ENCODE measurements at places on chromosomes 5 and 9. TPM values are rescaled to one million over a fixed set of nuclear protein-coding genes. Genes with fewer than 3 reads are reported as not detected.

The AGXT2 gene
- not detected for total RNA-seq

The C7 gene
- total RNA-seq, result not detected

The SPINK1 gene
- total RNA-seq, result not detected

The C5orf34 gene
- total RNA-seq, result 4.3 TPM

The TTC23L gene
- total RNA-seq, result not detected

The FOXD4L5 gene
- not detected for total RNA-seq

The RGS7BP gene
- not detected for total RNA-seq

The PHAX gene
- 28.2 TPM for total RNA-seq
